Left kidney (tissue), 8 donors: ENCODE measurements at places on chromosomes 2 and 18. TPM values are rescaled to one million over a fixed set of nuclear protein-coding genes. Genes with fewer than 3 reads are reported as not detected.

Gene MC5R
- polyA plus RNA-seq: 0.22 TPM

- no peak for DNase-seq
Measured at GRCh38 chr2:15733867-15734673, 142.4 kb downstream of the DDX1 start.

DNA sequence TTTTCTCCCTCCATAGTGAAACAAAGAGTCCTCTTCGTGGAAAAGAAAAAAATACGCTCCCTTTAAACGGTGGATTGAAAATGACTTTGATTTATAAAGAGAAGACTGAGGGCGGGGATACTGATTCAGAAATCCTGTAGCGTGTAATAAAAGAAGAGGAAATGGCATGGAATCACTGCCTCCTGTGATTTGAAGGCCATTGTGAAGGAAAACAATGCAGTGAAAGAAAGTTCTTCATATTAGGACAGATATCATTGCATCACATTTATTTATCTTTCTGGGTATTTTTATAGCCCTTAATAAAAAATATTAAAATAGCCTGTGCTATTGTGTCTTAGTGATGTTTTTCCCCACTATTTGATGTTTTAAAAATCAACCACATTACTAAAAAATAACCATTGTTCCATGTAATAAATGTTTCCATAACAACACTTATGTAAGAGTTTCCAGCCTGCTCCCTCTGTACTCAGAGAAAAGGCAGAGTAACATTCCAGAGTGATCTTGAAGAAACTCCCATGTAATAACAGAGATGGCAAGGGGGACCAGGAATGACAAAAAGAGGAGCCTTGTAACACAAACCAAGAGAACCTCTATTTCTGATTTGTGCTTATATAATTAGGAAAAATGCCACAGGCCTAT is 8.0 kb downstream of the MRPL33 start:
- DNase-seq: no peak

GRCh38 chr2:152874955-152875354 is 156.5 kb downstream of the ARL6IP6 start:
- DNase-seq: no peak

DNA sequence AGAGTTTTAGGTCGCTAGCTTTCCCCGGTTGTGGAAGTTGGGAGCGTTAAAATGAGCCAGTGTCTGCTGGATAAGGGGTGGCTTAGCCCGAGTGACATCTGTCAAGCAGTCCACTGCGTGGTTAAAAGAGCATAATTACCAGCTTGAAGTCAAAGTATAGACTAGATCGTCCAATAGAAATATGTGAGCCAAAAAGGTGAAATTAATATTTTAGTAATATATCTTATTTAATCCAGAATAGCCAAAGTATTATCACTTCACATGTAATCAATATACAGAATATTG is 654 bp downstream of the COMMD1 start:
- DNase-seq: no peak
